Testis (tissue), 5 donors: ENCODE measurements at places on chromosomes 11 and 22. TPM values are rescaled to one million over a fixed set of nuclear protein-coding genes. Genes with fewer than 3 reads are reported as not detected.

Gene NARS2
- 9.8 TPM for polyA plus RNA-seq

Gene RAB1B
- 180 TPM for polyA plus RNA-seq

GRCh38 chr11:1397862-1398527 lies 8.3 kb downstream of the BRSK2 start:
- DNase-seq, result no peak

DNA sequence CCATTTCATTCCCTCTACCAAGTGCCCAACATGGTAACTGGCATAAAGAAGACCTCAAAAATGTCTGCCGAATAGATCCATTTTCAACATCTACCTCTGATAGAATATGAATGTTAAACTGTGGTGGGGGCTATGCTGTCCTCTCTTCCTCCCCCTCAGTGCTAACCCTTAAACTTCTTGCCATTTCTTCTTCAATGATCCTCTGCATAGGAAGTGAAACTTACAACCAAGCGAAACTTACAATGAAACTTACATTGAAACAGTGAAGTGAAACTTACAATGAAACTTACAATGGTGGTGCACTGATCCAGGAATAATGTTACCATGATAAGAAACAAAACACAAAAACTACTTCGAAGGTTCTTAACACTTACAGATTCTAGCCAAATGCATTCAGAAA lies 4.7 kb downstream of the RTCB start:
- no peak for DNase-seq

GRCh38 chr11:112836256-112836602 lies 125.0 kb upstream of the NCAM1 start:
- no peak for DNase-seq

- no peak for DNase-seq
Observed at GRCh38 chr11:19683862-19684491, 28.7 kb upstream of the NAV2 start.
